Neural cell (in vitro differentiated cells): ENCODE measurements at places on chromosomes 5 and 9. TPM values are rescaled to one million over a fixed set of nuclear protein-coding genes. Genes with fewer than 3 reads are reported as not detected.

The ECSCR gene
- not detected in 2 replicates for polyA plus RNA-seq

The MAP1B gene
- polyA plus RNA-seq = 234 and 235 TPM in 2 replicates

The IL4 gene
- not detected in 2 replicates for polyA plus RNA-seq

The FOXD4L3 gene
- polyA plus RNA-seq = not detected in 2 replicates

The OR1Q1 gene
- not detected in 2 replicates for polyA plus RNA-seq

The ERAP2 gene
- not detected in 2 replicates for polyA plus RNA-seq

The HBEGF gene
- 6.7 and 9.8 TPM in 2 replicates for polyA plus RNA-seq

The GRHPR gene
- polyA plus RNA-seq = 128 and 137 TPM in 2 replicates

The BHMT2 gene
- polyA plus RNA-seq = not detected in 2 replicates

The RECK gene
- 6.9 and 10.2 TPM in 2 replicates for polyA plus RNA-seq

The BARHL1 gene
- polyA plus RNA-seq = not detected in 2 replicates

The UHRF2 gene
- 87.5 and 96.6 TPM in 2 replicates for polyA plus RNA-seq

The STXBP1 gene
- 42.5 and 66.2 TPM in 2 replicates for polyA plus RNA-seq

The CNTRL gene
- polyA plus RNA-seq = 16.0 and 17.0 TPM in 2 replicates

The SLC28A3 gene
- polyA plus RNA-seq = not detected in 2 replicates

The CDH6 gene
- polyA plus RNA-seq = 2.1 and 2.3 TPM in 2 replicates

The OMD gene
- polyA plus RNA-seq = not detected in 2 replicates

The DNAI1 gene
- 0.99 and 1.6 TPM in 2 replicates for polyA plus RNA-seq

The SHROOM1 gene
- polyA plus RNA-seq = 0.84 and 1.8 TPM in 2 replicates

The FGF10 gene
- not detected in 2 replicates for polyA plus RNA-seq

The SPINK7 gene
- polyA plus RNA-seq = not detected in 2 replicates

The CD180 gene
- polyA plus RNA-seq = not detected in 2 replicates

The GABRB2 gene
- polyA plus RNA-seq = 101 and 106 TPM in 2 replicates

The DTWD2 gene
- polyA plus RNA-seq = 3.3 and 6.6 TPM in 2 replicates

The FBP2 gene
- polyA plus RNA-seq = not detected in 2 replicates

The EQTN gene
- not detected in 2 replicates for polyA plus RNA-seq

The AGXT2 gene
- not detected in 2 replicates for polyA plus RNA-seq

The DMRT3 gene
- not detected in 2 replicates for polyA plus RNA-seq

The ARL14EPL gene
- 0.24 TPM in 1 of 2 replicates, not detected in the other for polyA plus RNA-seq

The SPATA6L gene
- 0.58 and 0.89 TPM in 2 replicates for polyA plus RNA-seq

The PHF24 gene
- polyA plus RNA-seq = 1.8 and 2.4 TPM in 2 replicates

The FEM1C gene
- 15.1 and 16.4 TPM in 2 replicates for polyA plus RNA-seq

The RNF224 gene
- polyA plus RNA-seq = 0.26 TPM in 1 of 2 replicates, not detected in the other

The NTRK2 gene
- polyA plus RNA-seq = 14.2 and 15.3 TPM in 2 replicates

The TOR4A gene
- 0.50 and 0.70 TPM in 2 replicates for polyA plus RNA-seq

The PFN3 gene
- polyA plus RNA-seq = not detected in 2 replicates

The ANKRD31 gene
- 0.48 and 0.62 TPM in 2 replicates for polyA plus RNA-seq

The SV2C gene
- polyA plus RNA-seq = 0.45 and 0.88 TPM in 2 replicates

The UBAP2 gene
- 9.1 and 9.2 TPM in 2 replicates for polyA plus RNA-seq

The BAAT gene
- polyA plus RNA-seq = 0.44 and 0.61 TPM in 2 replicates

The FOXD4 gene
- 2.3 and 2.5 TPM in 2 replicates for polyA plus RNA-seq

The RXRA gene
- 2.3 and 2.7 TPM in 2 replicates for polyA plus RNA-seq

The PCDHGB1 gene
- polyA plus RNA-seq = 0.46 and 0.68 TPM in 2 replicates

The GARIN3 gene
- not detected in 2 replicates for polyA plus RNA-seq

The ELAVL2 gene
- 80.8 and 106 TPM in 2 replicates for polyA plus RNA-seq

The PAEP gene
- not detected in 2 replicates for polyA plus RNA-seq

The PCDHA1 gene
- 0.28 TPM in 1 of 2 replicates, not detected in the other for polyA plus RNA-seq

The TYRP1 gene
- not detected in 2 replicates for polyA plus RNA-seq

The SLC6A18 gene
- polyA plus RNA-seq = not detected in 2 replicates

The SLCO6A1 gene
- not detected in 2 replicates for polyA plus RNA-seq

The CTXN3 gene
- polyA plus RNA-seq = 0.83 and 1.0 TPM in 2 replicates

The GNA14 gene
- 0.40 and 1.1 TPM in 2 replicates for polyA plus RNA-seq

The WDR38 gene
- polyA plus RNA-seq = not detected in 2 replicates

The DNM1 gene
- polyA plus RNA-seq = 104 and 180 TPM in 2 replicates

The RPL37 gene
- polyA plus RNA-seq = 107 and 110 TPM in 2 replicates
